HFFc6 (cell line): ENCODE measurements at places on chromosomes 1 and 21.

DNA sequence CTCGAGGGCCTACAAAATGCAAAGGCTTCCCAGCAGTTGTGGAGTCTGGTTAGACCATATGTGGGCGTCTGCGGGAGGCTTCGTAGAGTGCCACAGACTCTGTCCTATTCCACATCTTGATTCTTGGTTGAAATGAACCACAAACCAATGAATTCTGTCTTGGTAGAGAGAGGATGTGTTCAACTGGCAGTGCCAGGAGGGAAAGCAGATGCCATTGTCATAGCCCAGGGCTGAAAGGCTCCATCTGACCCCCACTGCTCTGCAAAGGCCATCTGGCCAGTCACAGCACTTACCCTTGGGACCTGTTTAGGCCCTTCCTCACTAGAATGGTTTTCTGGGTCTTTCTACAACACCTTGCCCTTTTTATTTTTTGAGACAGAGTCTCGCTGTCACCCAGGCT lies 22.1 kb downstream of the ACOT11 start:
- no peak for DNase-seq

DNA sequence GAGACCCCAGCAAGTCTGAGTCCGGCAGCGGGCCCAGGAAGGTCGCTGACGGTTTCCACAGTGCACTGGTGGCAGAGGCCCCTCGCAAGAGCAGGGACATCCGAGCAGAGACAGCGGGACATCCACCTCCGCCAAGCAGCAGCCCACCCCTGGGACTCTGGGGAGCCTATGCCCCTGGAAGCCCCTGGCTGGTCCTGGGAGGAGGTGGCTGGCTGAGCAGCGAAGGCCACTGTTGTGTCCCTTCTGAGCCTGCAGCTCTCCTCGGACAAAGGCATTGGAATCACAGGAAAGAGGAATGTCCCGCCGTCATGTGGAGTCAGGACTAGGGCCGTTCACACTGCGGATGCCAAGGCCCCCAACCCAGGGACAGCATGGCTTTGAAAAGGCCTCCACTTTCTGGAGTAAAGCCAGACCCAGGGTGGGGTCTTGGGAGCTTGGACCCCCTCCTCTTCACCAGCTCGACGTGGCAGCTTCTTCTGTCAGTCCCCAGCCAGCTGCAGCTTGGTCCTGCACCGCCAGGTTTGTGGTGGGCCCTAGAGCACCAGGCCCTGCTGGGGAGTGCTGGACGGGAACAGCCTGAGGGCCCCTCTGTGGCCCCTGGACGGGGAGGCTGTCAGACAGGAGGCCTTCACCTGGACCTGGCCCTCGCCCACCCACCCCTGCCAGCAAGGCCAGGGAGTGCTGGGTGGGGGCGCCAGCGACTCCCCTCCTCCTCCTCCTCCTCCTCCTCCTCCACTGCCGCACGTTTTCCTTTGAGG lies 1.4 kb downstream of the MEGF6 start:
- DNase-seq = no peak

- DNase-seq = no peak
These were observed 58.5 kb downstream of the KANK4 start for GRCh38 chr1:62260688-62261087.

GRCh38 chr1:171654201-171654941 lies 1.9 kb upstream of the MYOC start:
- DNase-seq = peak; percentile 11
